Small intestine (tissue), 16 donors: ENCODE measurements at places on chromosomes 4 and X. TPM values are rescaled to one million over a fixed set of nuclear protein-coding genes. Genes with fewer than 3 reads are reported as not detected.

The GAB3 gene
- 1.6 TPM for polyA plus RNA-seq

DNA sequence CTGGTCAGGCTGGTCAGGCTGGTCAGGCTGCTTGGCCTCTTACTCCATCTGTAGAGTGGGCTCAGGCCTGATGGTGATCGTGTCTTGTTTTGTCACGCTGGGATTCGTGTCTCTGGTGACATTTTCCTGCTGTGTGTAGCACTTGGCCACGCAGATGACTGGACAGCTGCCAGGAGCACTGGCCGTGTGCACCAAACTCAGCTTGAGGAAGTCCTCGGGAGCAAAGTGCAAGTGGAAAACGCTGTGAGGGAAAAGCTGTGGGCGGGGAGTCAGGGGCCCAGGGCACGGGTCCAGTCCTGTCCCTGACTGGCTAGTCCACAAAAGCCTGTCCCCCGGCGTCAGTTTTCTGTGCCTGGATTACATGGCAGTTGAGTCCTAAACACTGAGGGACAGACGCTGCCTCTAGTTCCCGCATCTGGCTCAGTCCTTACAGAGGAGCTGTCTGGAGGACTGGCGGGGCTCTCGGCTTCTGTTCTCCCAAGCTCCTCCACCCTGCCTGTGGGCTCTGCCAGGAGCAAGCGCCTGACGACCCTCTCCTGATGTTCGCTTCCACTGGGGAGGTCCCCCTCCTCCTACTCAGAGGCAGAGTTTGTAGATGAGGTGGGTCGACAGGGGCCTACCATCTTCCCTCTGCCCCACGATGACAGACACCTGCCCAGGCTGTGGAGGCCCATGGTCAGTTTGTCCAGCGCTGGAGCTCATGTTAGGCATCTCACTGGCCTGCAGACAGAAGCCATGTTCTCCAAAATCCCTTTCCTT lies 35.9 kb upstream of the GRPEL1 start:
- DNase-seq: peak; percentile 97

DNA sequence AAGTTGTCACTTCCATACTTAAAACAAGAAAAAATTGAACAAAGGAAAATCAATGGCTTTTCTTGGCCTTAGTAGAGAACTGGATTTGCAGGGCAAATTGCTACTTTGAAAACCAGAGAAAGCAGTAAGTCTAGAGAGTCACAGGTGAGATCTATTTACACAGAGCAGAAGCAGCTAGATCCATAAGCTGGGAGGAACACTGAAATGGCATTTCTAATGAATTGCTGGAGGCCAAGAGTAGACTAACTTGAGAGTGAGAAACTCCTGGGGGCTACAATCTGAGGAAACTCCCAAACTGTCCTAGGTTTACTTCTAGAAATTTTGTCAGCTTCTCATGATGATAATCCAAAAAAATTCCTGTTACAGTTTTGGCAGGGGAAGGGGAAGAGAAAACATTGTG lies 133.3 kb downstream of the SPCS3 start:
- no peak for DNase-seq

DNA sequence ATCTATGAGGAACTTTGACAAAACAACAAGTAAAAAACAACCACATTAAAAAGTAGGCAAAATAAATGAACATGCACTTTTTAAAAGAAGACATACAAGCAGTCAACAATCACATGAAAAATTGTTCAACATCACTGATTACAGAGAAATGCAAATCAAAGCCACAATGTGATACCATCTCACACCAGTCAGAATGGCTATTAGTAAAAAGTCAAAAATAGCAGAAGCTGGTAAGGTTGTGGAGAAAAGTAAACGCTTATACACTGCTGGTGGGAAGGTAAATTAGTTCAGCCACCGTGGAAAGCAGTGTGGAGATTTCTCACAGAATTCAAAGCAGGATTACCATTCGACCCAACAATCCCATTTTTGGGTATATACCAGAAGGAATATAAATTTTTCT lies 17.0 kb upstream of the LNX1 start:
- no peak for DNase-seq

DNA sequence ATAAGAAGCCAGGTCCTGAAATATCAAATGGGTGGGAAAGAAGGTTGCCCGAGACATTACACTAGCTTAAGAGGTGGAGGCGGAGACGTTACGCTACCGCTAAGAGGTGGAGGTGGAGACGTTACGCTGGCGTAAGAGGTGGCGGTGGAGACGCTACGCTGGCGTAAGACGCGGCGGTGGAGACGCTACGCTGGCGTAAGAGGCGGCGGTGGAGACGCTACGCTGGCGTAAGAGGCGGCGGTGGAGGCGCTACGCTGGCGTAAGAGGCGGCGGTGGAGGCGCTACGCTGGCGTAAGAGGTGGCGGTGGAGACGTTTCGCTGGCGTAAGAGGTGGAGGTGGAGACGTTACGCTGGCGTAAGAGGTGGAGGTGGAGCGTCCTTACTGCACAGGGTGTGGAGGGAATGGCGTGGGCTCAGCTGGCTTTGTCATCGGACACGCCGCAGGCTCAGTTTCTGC lies 12.8 kb downstream of the CYP4V2 start:
- DNase-seq: no peak

DNA sequence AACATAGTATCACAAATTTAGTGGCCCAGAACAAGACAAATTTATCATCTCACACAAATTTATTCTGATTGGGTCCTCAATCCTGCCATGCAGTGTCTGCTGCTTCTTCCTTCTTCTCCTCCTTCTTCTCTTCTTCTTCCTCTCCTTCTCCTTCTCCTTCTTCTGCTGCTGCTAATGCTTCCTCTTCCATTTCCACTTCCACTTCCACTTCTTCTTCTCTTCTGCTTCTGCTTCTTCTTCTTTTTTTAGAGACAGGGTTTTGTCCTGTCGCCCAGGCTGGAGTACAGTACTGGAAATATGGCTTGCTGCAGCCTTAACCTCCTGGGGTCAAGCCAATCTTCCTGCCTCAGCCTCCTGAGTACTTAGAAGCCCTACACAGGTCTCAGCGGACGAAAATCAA lies 37.5 kb downstream of the FGFBP1 start:
- no peak for DNase-seq

- no peak for DNase-seq
These were observed 140.5 kb downstream of the ASB9 start for GRCh38 chrX:15129412-15129811.

The PAQR3 gene
- 10.0 TPM for polyA plus RNA-seq

The UGT2B10 gene
- 0.83 TPM for polyA plus RNA-seq

The SHROOM3 gene
- 25.5 TPM for polyA plus RNA-seq

DNA sequence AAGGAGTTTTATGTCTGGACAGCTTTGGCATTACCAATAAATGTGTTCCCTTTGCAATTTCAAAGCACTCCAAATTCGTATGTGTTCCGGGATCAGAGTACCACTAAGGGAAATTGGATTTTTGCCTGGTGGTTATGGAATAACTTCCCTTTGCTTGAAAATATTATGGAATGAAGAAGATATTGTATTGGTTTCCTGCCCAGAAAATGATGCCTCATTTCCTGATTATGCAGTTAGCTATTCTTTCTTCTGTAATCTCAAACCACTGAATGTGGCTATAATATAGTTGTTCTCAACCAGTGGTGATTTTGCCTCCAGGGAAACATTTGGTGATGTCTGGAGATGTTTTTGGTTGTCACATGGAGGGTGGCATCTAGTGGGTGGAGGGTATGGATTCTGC lies 142.9 kb downstream of the PCDH7 start:
- no peak for DNase-seq

The SH3BGRL gene
- 108 TPM for polyA plus RNA-seq

The NALF2 gene
- polyA plus RNA-seq: 0.53 TPM

- DNase-seq: peak; percentile 59
These were observed 58.0 kb downstream of the PPEF2 start for GRCh38 chr4:75844151-75844662.

- no peak for DNase-seq
These were observed 377.8 kb downstream of the PCDH7 start for GRCh38 chr4:31097999-31098398.

The RHOXF2 gene
- polyA plus RNA-seq: not detected

- DNase-seq: no peak
These were observed 42.5 kb downstream of the RTL9 start for GRCh38 chrX:110401135-110401534.

- DNase-seq: no peak
These were observed 197.7 kb downstream of the INPP4B start for GRCh38 chr4:142648378-142648777.

The PHKA1 gene
- 0.27 TPM for polyA plus RNA-seq
